Hepatocyte (in vitro differentiated cells): ENCODE measurements at places on chromosomes 13 and 19.
A peak's percentile ranks its signal among the peaks of the same experiment; 100 is the strongest.

GRCh38 chr13:73465617-73465971, 406.8 kb downstream of the KLF5 start:
- DNase-seq: peak; percentile 56

DNA sequence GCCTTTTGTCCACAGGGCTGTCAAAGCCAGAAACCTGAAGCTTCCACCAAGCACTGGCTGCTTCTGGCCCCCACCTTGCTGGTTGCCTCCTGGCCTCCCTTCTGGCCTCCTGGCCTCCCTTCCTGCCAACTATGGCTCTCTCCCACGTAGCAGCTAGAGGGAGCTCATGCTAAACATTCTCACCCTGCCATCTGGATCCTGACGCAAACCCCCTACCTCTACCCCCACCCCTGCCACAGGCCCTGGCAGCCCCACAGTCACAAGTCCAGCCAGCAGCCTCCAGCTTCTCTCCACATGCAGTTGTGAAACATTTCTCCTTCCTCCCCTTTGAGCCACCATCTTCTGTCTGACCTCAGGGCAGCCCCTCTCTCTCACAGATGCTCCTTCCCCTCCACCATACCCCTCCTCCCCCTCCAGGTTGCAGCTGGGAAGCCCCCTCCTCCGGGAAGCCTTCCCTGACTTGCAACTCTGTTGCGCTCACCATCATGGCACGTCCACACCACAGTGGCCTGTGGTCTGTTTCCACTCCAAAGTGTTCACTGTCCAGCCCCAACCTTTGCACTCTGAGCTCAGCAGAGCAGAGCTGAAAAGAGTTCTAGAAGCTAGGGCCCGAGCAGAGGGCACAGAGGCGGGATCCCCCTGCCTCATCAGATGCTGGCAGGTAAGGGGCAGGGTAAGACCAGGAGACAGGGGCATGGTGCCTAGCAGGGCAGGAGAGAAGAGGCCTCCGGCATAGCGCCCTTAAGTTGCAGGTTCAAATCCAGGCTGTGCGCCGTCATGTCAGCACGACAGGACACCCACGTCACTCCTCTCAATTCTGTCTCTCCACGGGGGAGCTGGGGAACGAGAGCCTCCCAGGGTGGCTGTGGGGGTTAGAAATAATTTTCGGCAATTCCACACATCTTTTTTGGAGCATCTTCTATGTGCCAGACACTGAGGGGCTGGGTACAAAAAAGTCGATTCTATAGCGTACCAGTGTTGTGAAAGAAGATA, 7.3 kb downstream of the ADGRL1 start:
- peak; percentile 15 for DNase-seq

- DNase-seq: no peak
Measured at GRCh38 chr19:1616875-1617274, 11.6 kb upstream of the UQCR11 start.

GRCh38 chr13:73433890-73434289, 375.1 kb downstream of the KLF5 start:
- DNase-seq: no peak

DNA sequence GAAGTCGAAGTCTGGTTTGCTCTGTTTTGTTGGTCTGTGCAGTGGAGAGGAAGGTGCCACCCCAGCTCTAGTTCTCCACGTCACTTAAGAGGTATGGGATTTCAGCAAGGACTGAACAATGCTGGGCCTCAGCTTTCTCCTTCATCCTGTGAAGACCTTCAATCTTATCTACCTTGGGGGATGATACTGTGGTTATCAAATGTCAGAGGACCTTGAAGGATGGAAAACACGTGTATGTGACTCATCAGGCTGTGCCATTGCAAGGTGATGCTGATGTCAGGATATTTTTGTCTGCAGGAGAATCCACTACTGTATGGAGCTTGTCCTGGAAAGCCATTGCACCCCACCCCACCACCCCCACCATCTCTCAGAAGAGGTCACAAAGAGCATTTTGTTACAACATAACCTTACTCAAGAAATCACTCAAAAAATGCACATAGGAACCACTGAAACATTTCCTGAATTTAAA, 81.4 kb upstream of the UQCRFS1 start:
- DNase-seq: no peak

- no peak for DNase-seq
Measured at GRCh38 chr13:84997858-84998257, 801.4 kb downstream of the SLITRK6 start.
